Liver (tissue), 10 donors: ENCODE measurements at places on chromosomes 11 and 22. TPM values are rescaled to one million over a fixed set of nuclear protein-coding genes. Genes with fewer than 3 reads are reported as not detected.
A peak's percentile ranks its signal among the peaks of the same experiment; 100 is the strongest.

DNA sequence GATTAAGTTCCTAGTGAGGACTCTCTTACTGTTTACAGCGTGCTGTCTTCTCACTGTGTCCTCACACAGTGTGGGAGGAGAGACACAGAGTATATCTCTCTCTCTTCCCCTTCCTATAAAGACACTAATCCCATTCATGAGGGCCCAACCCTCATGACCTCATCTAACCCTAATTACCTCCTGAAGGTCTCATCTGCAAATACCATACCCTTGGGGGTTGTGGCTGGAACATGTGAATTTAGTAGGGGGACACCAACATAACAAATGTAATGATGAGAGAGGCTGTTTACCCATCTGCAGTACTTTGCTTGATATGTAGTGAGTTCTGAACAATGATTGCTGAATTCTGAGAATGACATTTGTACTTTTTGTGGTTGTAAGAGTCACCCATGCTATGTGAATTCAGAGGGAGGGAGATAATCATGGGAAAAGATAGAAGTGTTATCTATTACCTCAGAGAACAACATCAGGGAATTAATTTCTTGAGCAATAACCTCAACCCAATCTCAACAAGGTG is 4.9 kb upstream of the OR52W1 start:
- no peak for DNase-seq
- no peak overlapping the region for H3K4me3 ChIP-seq
- H3K36me3 ChIP-seq, result no peaks in the 10 kb centered on the region
- H3K4me1 ChIP-seq, result no peaks in the 10 kb centered on the region
- H3K27me3 ChIP-seq, result no peaks in the 10 kb centered on the region
- no peak overlapping the region for H3K27ac ChIP-seq

DNA sequence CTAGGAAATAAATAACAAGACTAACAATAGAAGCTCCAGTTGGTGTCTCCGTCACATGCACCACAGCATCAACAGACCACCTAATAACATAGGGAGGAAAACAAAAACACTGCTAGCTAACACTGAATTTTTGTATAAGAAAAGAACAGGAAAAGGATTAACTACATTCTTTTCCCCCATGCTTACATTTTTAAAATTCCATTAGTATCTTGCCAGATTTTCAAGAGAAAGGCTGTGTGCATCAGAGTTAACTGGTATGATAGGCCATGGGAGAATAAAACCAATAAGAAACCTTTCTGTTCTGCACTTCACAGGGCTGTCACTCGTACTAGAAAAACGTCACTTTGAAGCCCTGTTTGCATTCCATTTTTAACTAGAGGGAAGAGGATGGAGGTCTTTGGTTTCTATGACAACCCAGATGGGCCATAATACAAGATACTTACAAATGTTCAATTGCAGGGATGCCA is 79.0 kb downstream of the LARGE2 start:
- no peaks in the 10 kb centered on the region for H3K27me3 ChIP-seq
- H3K27ac ChIP-seq, result no peak overlapping the region
- no peaks in the 10 kb centered on the region for H3K36me3 ChIP-seq
- H3K4me1 ChIP-seq, result no peaks in the 10 kb centered on the region
- no peak overlapping the region for H3K4me3 ChIP-seq
- no peak for DNase-seq

- H3K27me3 ChIP-seq, result no peaks in the 10 kb centered on the region
- H3K4me3 ChIP-seq, result no peak overlapping the region
- no peak for DNase-seq
- H3K36me3 ChIP-seq, result no peaks in the 10 kb centered on the region
- H3K4me1 ChIP-seq, result no peaks in the 10 kb centered on the region
Observed at GRCh38 chr11:82494988-82495432, 238.7 kb downstream of the FAM181B start.

DNA sequence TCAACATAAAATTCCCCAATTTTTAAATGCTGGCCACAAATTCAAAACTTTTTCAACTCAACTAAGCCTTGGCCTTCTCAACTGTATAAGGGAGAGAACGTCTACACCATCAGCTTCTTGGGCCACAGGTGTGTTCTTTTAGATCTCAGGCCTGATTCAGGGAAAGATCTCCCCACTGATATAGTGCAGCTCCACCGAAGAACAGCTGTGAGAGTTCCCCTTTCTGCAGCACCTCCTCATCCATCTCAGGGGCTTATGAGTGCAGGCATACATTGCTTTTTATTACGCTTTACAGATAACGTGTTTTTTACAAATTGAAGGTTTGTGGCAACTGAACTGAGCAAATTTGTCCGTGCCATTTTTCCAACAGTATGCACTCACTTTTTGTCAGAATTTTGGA is 8.0 kb upstream of the CD82 start:
- no peaks in the 10 kb centered on the region for H3K27me3 ChIP-seq
- H3K4me1 ChIP-seq, result no peaks in the 10 kb centered on the region
- no peak for DNase-seq
- peak overlapping the region; percentile 81 for H3K27ac ChIP-seq

- no peak for DNase-seq
- H3K27me3 ChIP-seq, result no peaks in the 10 kb centered on the region
- no peak overlapping the region for H3K27ac ChIP-seq
- no peaks in the 10 kb centered on the region for H3K36me3 ChIP-seq
- H3K4me3 ChIP-seq, result no peak overlapping the region
Observed at GRCh38 chr11:28123151-28123581, 15.0 kb downstream of the METTL15 start.

The PDE2A gene
- 32.8 TPM for total RNA-seq
